Coronary artery (tissue), 2 donors: ENCODE measurements at places on chromosomes 6 and 20.

- no peak for DNase-seq
These were observed 1.8 kb downstream of the LTB start for GRCh38 chr6:31580438-31580740.

- no peak for DNase-seq
These were observed 251.0 kb downstream of the UST start for GRCh38 chr6:148997865-148998264.

DNA sequence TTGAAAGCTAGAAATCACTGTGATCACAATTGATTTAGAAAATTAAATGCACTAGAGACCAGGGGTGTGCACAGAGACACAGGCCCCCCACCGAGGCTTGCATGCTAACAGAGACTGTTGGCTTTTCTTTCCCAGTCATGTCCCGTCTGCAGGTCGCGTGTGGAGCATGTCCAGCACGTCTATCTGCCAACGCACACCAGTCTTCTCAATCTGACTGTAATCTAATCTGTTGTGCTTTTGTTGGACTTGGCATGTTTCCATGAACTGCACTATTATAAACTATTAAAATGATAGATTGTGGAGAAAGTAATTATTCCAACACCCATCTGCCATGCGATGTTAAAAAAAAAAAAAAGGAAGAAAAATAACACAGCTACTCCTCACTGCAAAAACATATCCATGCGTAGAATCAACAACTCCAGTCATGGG, 17.7 kb downstream of the MYLIP start:
- no peak for DNase-seq

DNA sequence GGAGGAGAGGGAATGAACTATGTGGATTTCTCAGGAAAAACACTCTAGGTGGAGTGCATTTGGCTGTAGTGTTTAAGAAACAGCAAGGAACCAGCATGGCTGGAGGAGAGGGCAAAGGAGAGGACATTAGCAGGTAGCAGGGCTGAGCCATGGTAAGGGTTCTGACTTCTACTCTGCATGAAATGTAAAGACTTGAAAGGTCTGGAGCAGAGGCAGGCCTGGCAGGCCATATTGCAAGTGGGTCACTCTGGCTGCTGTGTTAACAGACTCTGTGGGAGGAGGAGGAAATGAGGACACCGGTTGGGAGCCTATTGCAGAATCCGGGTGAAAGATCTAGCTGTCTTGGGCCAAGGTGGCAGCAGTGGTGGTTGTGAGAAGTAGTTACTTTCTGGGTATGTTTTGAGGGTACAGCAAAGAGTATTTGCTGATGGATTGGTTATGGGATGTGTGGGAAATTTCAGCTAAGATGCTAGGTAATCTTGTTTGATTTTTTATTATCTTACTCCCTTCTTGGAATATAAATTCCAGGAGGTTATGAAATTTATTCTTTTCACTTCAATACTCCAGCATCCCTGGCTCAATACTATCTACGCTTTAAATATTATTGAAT, 115.9 kb upstream of the BCLAF1 start:
- no peak for DNase-seq

GRCh38 chr6:21085211-21085610, 508.3 kb upstream of the SOX4 start:
- no peak for DNase-seq

- DNase-seq, result no peak
These were observed 14.6 kb downstream of the SAYSD1 start for GRCh38 chr6:39100358-39100757.

DNA sequence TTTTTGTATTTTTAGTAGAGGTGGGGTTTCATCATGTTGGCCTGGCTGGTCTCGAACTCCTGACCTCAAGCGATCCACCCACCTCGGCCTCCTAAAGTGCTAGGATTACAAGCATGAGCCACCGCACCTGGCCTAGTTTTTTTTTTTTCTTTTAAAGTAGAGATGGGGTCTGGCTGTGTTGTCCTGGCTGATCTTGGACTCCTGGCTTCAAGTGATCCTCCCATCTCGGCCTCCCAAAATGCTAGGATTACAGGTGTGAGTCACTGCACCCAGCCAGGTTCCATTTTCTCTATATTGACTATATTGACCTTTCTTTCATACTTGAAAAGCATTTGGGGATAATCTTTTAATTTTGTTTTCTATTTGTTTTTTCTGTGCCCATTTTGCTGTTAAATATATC, 13.3 kb downstream of the PANK2 start:
- no peak for DNase-seq
